ENCODE measurements at places on chromosomes 2 and 18.

- no peak overlapping the region for H3K4me3 ChIP-seq
- H3K27me3 ChIP-seq, result no peaks in the 10 kb centered on the region
- no peak for DNase-seq
- H3K36me3 ChIP-seq, result no peaks in the 10 kb centered on the region
Measured at GRCh38 chr18:36476433-36476832, 178.9 kb downstream of the FHOD3 start.

- no peak overlapping the region for H3K27ac ChIP-seq
- no peaks in the 10 kb centered on the region for H3K4me1 ChIP-seq
- H3K27me3 ChIP-seq, result no peaks in the 10 kb centered on the region
- H3K4me3 ChIP-seq, result no peak overlapping the region
Measured at GRCh38 chr2:145845207-145845894, 1325.4 kb upstream of the ZEB2 start.

- H3K36me3 ChIP-seq, result peaks cover 5% of the 10 kb centered on the region
- H3K4me1 ChIP-seq, result peaks cover 13% of the 10 kb centered on the region
- H3K4me3 ChIP-seq, result no peak overlapping the region
- no peak overlapping the region for H3K27ac ChIP-seq
Measured at GRCh38 chr2:26088038-26088643, 54.3 kb downstream of the RAB10 start.

DNA sequence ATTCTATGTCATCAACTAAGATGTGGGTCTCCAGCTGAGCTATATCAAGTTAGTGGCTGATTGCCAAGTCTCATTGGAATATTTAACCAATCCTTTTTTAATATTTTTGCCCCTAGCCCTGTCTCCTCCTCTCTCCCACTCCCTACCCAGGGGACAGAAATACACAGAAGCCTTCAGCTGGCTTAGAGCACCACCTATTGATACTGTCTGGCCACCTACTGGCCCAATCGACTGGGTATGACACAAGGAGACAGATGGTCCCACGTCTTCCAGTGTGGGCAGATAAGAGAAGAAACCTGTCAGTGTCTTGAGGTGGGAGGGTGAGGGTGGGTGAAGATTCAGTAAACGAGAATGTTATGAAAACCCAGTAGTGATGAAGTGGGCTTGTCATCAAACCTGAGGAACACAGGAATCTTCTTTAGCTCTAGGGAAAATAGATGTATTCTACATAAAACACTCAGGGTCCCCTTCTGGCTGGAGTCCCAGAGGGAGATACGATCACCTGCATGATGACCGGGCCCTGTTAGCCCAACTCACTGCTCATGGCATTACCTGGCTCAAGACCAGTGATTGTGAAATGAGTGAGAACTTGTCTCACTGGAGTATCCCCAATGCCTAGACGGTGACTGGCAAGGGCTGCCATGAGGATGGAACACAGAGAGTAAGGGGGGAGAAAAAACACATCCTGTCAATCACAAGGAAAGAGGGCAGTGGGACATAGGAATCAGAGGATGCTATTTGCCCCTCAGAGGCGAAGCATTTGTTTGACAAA, 26.7 kb downstream of the POLR1A start:
- H3K4me1 ChIP-seq, result no peaks in the 10 kb centered on the region
- no peaks in the 10 kb centered on the region for H3K27me3 ChIP-seq
- no peak for DNase-seq
- H3K36me3 ChIP-seq, result peaks cover 56% of the 10 kb centered on the region
